HCT116 (cell line): ENCODE measurements at places on chromosomes 1 and 21.

DNA sequence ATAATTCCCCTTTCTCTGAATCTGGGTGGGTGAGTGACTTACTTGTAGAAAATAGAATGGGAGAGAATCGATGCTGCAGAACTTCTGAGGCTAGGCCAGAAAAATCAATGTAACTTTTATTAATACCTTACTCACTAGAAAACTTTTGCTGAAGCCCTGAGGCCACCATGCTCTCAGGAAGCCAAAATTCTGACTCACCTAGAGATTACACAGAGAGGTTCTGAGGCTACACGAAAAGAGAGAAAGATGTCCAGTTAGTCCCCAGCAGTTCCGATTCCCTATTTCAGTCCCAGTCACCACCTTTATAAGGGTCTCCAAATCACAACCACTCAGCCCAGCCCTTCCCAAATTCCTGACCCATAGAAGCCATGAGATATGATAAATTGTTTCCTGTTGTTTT, 135.2 kb downstream of the NTPCR start:
- DNase-seq: no peak

DNA sequence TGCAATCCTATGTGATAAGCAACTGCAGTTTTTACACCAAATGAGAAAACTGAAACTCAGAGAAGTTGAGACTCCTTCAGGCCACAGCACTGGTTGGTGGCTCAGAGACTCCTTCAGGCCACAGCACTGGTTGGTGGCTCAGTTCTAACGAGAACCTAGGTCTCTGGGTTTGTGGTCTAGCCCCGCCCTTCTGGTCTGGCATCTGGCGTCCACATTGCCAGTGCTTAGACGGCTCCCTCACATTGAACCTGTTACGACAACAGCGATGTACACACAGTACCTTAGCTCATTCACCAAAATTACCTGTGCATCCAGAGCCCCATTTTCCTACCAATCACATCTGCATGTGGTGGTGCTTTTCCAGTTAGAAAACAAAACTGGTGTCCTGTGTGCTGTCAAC, 66.1 kb downstream of the NID1 start:
- DNase-seq: no peak

- no peak for DNase-seq
These were observed 215.4 kb upstream of the EDN2 start for GRCh38 chr1:41699861-41700248.

DNA sequence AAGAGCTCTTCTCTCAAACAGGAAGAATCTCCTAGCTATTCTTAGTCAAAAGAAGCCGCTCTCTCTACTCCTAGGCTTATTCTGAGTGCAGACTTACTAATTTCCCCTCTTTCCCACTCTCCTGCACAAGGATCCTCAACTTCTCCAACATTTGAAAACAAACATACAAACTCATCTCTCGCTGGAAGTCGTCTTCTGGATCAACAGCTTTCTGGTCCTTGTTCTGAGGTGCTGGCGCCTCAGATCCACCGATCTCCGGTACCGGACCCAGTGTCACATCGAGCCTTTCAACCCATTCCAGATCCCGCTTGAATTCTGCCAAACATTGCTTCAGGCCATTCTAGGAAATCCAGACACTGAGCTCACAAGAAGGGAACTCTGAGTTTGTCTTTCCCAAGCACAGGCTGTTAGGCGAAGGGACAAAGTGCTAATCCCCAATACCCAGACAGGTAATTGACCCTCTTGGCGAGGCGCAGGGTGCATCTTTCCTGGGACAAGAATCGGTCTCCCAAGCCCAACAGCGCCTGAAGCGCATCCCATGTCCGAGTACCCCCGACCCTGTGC, 696 bp downstream of the EBNA1BP2 start:
- DNase-seq: no peak

- no peak for DNase-seq
These were observed 9.3 kb upstream of the FAM89A start for GRCh38 chr1:231049121-231049979.

DNA sequence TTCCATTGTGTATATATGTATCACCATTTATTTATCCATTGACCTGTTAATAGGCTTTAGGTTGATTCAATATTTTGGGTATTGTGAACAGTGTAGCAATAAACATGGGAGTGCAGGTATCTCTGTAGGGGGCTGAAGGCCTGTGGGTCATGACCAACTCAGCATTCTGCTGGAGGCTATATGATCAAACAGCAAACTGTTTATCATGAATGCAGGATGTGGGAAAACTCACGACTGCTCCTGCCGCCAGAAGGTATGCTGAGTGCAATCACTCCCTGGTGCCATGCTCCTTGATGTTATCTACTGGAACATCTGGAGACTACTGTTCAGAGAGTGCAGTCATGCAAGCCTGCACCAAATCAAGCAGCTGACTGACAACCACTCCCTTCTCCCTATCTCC, 275.2 kb downstream of the COL11A1 start:
- DNase-seq: no peak

- DNase-seq: no peak
These were observed 38.0 kb upstream of the SERBP1 start for GRCh38 chr1:67468066-67468718.
